ENCODE measurements at places on chromosomes 6 and 20.

DNA sequence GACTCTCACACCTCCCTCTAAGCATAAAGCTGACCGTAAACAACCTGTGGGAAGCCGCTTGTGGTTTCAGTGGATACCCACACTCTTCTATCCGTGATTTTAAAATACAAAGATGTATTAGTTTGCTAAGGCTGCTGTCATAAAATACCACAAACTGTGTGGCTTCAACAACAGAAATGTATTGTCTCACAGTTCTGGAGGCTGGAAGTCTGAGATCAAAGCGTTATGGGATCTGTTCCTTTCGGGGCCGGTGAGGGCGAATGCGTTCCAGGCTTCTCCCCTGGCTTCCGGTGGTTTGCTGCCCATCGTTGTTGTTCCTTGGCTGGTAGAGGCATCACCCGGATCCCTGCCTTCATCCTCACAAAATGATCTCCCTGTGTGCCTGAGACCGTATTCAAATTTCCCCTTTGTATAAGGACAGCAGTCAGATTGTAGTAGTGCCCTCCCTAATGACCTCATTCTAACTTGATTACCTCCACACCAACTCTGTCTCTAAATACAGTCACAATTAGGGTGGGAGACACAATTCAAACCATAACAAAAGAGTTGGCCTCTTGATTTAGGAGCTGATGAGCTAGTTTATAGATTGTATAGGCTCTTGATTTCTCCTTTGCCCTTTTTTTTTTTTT lies 210.6 kb upstream of the SOX4 start:
- no peak for DNase-seq

GRCh38 chr6:41199552-41200246 lies 1.2 kb downstream of the TREML2 start:
- no peak for DNase-seq

- no peak for DNase-seq
Observed at GRCh38 chr20:36173451-36173933, 19.0 kb downstream of the EPB41L1 start.

- DNase-seq, result no peak
Observed at GRCh38 chr6:166360243-166361076, 18.1 kb upstream of the SFT2D1 start.

DNA sequence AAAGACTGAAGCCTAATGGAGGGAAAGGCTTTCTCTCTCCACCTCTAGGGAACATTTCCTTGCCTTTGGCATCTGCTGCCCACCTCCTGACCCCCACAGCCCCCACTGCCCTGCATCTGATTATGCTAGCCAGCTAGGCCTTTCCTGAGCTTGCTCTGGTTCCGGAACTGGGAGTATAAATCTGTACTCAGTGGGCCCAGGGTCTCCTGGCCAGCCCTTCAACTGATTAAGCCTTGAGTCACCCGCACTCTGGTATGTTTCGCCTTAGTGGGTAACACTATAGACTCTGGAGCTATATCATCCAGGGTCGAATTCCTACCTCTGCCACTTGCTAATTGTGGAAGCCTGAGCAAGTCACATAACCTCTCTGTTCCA lies 45.6 kb upstream of the RIPOR2 start:
- no peak for DNase-seq

GRCh38 chr6:149925974-149926777 lies 3.3 kb upstream of the RAET1G start:
- no peak for DNase-seq

DNA sequence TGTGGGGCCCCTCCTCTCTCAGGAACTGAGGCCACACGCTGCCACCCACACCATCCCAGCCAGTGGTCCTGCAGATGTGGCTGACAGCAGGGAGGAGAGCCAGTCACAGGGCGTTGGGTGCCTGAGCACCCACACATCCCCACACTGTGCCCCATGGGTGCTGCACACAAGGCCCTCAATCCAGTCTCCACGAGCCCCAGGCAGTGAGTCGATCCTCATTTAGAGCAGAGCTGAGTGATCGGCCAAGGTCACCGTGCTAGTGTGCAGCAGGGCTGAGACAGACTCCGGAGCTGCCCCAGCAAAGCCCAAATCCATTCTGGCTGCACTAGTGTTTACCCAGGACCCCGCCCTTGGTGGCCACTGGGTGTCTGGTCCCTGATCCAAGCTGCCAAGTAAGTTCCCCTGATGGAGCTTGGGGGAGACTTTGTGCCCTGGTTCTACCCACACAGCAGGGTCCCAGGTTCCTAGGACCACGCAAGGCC lies 9.0 kb downstream of the C20orf203 start:
- no peak for DNase-seq

GRCh38 chr6:81770381-81770780 lies 17.9 kb upstream of the TENT5A start:
- no peak for DNase-seq

GRCh38 chr20:48198929-48199451 lies 413.7 kb upstream of the SULF2 start:
- peak; percentile 21 for DNase-seq

DNA sequence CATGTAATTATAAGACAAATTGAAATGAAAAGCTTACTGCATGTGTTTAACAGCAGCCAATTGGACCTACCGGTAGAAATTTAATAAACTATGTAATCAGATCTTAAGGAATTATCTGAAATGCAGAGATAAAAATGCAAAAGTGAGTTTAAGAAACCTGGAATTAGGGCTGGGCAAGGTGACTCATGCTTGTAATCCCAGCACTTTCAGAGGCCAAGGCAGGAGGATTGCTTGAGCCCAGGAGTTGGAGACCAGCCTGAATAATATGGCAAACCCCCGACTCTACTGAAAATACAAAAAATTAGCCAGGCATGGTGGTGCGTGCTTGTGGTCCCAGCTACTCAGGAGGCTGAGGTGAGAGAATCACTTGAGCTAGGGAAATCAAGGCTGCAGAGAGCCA lies 74.1 kb downstream of the HFE start:
- DNase-seq, result no peak

DNA sequence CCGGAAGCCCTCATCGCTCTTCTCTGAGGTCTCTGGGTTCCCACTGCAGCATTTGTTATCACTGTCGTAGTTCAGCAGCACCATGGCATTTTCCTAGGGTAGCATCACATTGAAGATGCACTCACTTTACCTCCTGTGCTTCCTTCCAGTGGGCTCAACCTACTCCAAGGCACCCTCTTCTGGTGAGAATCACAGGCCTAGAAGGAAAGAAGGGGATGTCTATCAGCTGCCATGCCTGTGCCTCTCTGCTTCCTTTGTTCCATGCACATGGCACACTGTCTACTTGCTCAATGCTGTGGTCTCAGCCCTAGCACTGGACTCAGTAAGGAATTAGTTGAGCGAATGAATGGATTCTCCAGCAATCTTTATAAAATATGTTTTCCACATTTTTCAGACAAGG lies 22.6 kb downstream of the CST4 start:
- no peak for DNase-seq

DNA sequence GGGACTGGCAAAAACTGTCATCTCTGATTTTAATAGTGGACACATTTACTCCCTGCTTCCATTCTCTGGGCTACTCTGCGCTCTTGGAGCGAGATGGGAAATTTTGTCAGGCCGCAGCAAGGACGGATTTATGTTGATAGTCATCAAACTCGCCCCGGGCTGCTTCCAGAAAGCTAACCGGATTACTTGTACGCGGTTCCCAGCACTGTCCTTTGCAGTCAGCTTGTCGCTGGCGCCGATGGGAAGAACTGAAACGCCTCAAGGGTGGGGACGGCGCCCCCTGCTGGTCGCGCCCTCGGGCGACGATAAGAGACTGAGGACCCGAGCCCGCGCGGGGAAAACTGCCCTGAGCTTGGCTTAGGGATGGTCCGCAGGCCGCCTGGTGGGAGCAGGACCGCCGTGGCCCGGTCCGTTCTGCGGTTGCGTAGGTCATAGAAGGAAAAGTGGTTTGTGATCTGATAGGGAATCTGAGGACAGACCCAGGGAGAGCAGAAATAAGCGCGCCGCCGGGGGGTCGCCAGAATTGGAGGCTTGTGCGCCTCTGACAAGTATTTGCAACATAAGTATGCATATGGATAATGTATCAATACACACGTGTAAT lies 984 bp upstream of the ABT1 start:
- no peak for DNase-seq
